ENCODE measurements at places on chromosomes 2 and 18.

DNA sequence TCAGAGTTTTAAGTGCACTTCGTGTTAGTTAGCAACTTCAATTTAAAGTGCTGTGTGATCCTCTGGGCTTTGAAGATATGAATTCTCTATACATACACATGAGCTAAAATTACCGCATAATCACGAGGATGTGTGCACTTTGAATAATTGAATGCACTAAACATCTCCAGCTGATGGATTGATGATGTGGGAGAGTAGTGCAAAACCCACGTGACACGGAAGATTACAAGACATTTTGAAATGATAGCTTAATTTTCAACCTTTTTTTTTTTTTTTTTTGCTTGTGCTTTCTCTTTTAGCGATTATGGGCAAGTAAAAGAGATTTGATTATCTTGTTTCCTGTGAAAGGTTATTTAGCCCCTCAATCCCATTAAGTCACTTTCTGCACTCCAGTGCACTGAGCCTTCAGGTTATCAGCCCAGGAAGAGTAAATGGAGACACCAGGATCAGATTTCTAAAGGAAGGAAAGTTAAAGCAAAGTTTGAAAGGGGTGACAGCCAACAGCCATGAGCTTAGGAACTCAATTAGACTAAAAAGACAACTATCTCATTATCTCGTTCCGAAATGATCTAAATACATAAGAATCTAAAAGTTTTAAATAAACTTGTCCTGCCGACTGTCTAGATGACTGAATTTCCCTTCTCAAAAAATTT lies 81.6 kb downstream of the CDK15 start:
- no peak for DNase-seq

GRCh38 chr2:12173271-12173942 lies 427.0 kb downstream of the LPIN1 start:
- no peak for DNase-seq

GRCh38 chr2:52345082-52345481 lies 1313.2 kb upstream of the NRXN1 start:
- no peak for DNase-seq

GRCh38 chr2:26162963-26163362 lies 9.9 kb upstream of the GAREM2 start:
- DNase-seq: no peak

- DNase-seq: no peak
Observed at GRCh38 chr2:152455738-152456137, 120.8 kb downstream of the FMNL2 start.

DNA sequence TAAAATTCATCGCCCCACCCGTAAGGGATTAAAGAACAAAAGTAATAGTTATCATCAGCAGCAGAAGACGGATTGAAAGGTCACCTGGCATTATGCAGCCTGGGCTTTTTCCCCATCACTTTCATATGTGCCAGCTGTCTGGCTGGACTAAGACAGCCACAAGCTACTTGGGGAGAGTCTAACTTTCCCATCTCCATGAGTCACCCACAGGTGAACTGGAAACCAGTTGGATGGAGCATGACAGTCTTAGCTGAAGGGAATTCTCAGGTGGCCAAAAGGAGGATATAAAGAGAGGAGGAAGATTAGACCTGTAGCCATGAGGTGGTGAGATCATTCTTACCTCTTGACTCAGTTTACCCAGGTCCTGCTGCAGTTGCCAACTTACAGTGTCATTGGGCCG lies 7.0 kb upstream of the FAM178B start:
- DNase-seq: no peak

GRCh38 chr2:204024503-204024902 lies 87.9 kb downstream of the ICOS start:
- DNase-seq: peak; percentile 6

- peak; percentile 37 for DNase-seq
Observed at GRCh38 chr2:191166111-191166755, 15.4 kb upstream of the STAT4 start.

DNA sequence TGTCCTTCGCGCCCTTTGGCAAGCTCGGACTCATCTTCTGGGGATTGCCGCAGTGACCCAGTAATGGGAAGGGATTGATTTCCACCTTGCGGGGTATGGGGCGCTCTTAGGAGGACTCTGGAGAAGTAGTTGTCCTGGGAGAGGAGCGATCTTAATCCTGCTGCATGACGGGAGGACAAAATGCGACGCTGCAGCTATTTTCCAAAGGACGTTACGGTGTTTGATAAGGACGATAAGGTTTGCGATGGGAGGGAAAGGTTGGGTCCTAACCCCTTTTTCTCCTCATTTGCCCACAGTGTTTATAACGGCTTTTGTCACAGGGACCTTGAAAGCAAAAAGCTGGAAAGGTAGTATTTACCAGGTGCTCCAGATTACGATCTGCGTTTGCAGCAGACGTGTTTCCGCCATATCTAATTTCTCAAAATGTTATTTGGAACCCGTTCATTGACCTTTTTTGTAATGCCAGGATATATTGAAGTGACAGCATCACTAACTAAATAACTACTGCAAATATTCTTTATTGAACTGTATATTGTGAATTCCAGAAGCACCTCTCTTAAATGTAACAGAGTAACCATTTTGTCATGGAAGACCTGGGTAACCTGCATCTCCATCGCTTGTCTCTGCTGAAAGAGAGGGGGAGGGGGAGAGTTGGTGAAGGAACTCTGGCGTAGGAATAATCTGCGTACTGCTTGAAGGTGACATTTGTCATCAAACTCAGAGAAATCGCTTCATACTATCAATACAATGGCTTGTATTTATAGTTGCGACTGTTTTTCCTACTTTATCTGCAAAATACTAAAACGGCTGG lies 590 bp downstream of the MDH1 start:
- DNase-seq: no peak

DNA sequence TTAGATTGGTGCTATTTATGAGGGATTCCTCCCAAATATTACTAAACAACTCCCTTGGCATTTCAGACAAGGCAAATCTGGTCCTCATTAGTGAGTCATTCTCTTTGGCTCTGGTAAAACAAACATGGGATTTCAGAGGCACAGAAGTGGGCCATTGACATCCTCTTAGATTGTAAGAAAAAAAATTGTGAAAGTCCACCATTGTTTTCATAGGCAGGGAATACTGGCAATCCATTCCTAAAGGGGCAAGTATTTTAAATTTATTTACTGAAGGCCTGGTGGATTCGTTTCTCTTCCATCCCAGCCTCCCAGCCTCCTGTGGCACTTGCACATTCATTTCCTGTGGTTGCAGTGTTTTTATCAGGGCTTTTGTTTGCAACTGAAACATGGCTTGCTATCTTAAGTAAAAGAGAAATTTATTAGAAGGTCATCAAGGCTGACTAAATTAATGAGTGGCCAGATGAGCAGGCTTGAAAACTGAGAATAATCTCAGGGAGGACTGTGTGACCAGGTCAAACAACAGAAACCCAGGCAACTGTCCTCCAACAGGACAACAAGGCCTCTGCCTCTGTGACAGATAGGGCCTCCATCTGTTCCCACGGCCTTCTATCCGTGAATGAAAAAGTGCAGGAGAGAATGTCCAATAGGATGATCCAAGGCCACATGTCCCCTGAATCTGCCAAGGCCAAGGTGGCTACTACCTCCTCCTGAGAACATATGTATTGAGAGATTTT lies 23.1 kb upstream of the TNFAIP6 start:
- no peak for DNase-seq

DNA sequence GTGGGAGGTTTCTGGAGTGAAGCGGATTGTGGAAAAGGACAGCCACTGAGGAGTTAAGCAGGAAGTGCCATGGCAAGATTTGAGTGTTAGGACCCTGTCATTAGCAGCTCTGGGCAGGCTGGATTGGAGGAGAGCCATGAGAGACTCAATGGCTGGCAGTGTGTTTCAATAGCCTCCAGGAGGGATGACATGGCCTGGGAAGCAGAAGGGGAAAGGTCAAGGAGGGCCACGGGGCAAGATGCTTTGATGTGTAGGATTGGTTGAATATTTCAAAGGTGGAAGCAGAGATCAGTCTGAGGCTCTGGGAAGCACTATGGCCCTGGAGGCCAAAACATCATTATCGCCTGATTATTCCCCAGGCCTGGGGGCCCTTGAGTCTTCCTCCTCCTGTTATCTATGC lies 229.0 kb upstream of the HS6ST1 start:
- DNase-seq: no peak

DNA sequence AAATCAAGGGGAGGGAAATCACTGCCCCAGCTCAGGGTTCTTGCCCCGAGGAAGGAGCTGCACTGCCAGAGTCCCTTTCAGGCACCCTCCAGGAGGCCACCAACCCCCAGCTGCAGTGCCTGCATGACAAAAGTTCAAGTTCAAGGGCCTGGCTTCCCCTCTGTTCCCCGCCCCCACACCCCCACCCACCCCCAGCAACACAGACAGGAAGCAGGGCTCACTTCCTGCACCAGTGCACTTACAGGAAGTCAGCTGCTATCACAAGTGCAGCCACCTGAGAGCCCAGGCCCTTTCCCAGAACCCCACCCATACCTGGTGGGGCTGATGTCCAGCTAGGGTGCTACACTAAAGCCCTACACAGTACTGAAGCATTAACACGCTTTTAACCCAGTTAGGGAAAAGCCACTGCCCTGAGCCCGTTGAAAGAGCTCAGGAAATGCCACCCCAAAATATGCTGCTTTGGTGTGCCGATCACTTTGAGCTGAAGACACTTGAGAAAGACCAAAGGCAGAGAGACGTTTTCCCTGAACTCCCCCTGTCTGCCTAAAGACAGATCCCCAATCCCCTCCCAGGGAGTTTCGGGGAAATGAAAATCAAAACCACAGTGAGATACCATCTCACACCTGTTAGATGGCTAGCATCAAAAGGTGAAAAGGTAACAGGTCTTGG lies 109.9 kb upstream of the CAB39 start:
- DNase-seq: no peak

DNA sequence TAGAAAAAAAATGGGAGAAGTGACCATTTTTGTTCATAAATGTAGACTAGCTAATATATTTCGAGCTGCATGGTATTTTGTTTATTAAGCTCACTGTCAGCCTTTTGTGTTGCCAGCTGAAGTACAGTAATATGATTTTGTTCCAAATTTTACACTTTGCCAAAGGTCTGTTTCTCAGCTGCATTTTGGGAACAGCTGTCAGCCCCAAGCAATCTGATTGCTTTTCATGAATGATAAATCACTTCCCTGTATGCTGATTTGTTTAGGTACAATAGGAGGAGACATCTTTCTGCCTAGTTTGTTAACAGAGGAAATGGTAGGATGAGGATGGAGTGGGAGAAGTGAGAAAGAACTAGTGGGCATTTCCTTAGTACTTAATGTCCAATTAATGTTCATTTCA lies 79.3 kb downstream of the NABP1 start:
- no peak for DNase-seq

DNA sequence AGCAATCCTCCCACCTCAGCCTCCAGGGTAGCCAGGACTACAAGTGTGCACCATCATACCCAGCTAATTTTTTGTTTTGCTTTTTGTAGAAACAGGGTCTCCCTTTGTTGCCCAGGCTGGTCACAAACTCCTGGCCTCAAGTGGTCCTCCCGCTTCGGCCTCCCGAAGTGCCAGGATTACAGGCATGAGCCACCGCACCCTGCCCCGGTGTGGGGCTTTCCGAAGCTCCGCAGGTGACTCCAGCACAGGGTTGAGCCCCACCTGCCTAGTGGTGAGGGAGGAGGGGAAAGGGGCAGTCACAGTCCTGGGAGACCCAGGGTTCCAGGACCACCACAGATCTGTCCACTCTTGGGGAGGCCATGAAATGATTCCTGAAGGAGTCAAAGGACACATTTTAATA lies 5.2 kb downstream of the PRLH start:
- DNase-seq: no peak

DNA sequence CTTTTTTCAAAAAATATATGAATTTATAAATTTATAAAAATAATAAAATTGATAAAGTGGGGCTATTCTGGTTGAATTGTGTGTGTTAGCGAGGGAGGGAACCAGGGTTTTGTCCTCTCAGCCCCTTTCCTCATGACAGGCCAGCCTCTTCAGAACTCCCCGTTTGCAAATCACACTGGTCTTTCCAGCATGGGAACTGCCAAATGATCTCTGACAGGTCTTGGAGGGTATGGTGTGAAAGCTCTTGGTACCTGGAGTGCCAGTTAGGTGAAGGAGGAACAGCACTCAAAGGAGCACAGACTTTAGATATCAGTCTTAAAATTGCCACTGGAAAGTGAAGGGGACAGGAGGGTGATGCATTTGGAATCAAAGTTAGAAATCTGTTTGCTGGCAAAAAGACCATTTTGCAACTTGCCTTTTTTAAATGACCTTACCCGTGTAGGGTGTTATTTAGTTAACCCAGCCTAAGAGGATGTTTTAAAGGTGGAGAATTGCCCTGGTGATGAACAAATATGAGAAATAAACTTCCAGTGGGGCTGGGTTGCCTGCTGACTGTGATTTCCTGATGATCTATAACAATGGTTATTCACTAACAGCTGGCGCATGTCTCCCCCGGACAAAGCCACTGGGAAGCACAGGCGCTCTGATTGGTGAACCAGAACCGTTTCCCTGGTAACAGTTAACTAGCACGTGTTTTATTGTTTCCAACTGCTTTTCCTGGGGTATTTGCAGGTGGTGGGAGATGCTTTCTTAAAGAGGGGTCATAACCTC lies 85.3 kb upstream of the EFEMP1 start:
- DNase-seq: no peak

GRCh38 chr2:64367444-64368232 lies 86.3 kb upstream of the LGALSL start:
- no peak for DNase-seq

All from HuH-7 (cell line).